ENCODE measurements at places on chromosomes 3 and 15. TPM values are rescaled to one million over a fixed set of nuclear protein-coding genes. Genes with fewer than 3 reads are reported as not detected.

DCBLD2 gene
- total RNA-seq, result 60.8 TPM

TRMT10C gene
- 22.6 TPM for total RNA-seq

AADAC gene
- 11.8 TPM for total RNA-seq

GPR149 gene
- total RNA-seq, result not detected

SPINK8 gene
- total RNA-seq, result not detected

KLF15 gene
- total RNA-seq, result 28.6 TPM

THRB gene
- total RNA-seq, result 3.3 TPM

LRRC2 gene
- total RNA-seq, result 0.09 TPM

UROC1 gene
- total RNA-seq, result not detected

PRR20G gene
- not detected for total RNA-seq

EBLN2 gene
- total RNA-seq, result 1.3 TPM

PEX11A gene
- total RNA-seq, result 3.6 TPM

P3H2 gene
- total RNA-seq, result 6.5 TPM

SV2B gene
- not detected for total RNA-seq

MME gene
- 143 TPM for total RNA-seq

KATNBL1 gene
- total RNA-seq, result 19.9 TPM
